ENCODE measurements at places on chromosomes 4 and X. TPM values are rescaled to one million over a fixed set of nuclear protein-coding genes. Genes with fewer than 3 reads are reported as not detected.

The CDKL2 gene
- total RNA-seq: 11.3 TPM

The MEPE gene
- not detected for total RNA-seq

The CYSLTR1 gene
- total RNA-seq: 0.16 TPM

The DCAF12L2 gene
- total RNA-seq: 37.6 TPM

The MAGEA2B gene
- 8.6 TPM for total RNA-seq

The NHS gene
- 25.7 TPM for total RNA-seq

The RHOXF2B gene
- total RNA-seq: 6.1 TPM

The HSD17B11 gene
- total RNA-seq: 24.2 TPM

The HTN1 gene
- total RNA-seq: not detected

The EVC2 gene
- 10.0 TPM for total RNA-seq

The PNMA6F gene
- 0.79 TPM for total RNA-seq

The ADH1C gene
- total RNA-seq: 0.43 TPM

The TMSB15A gene
- 3.7 TPM for total RNA-seq

The CLDN22 gene
- not detected for total RNA-seq

The PRR32 gene
- not detected for total RNA-seq

The PABPC4L gene
- total RNA-seq: 0.87 TPM

The SPON2 gene
- total RNA-seq: 5.6 TPM

The CXCL3 gene
- not detected for total RNA-seq

The FGB gene
- 0.93 TPM for total RNA-seq

The AREG gene
- 13.0 TPM for total RNA-seq

The FAM9A gene
- total RNA-seq: 2.8 TPM

The C4orf36 gene
- 5.9 TPM for total RNA-seq

The FAM9C gene
- 9.5 TPM for total RNA-seq

The OSTC gene
- 48.9 TPM for total RNA-seq

The CLTRN gene
- 1.6 TPM for total RNA-seq

The NAAA gene
- 15.2 TPM for total RNA-seq

The CNGA1 gene
- 0.47 TPM for total RNA-seq

The CT45A10 gene
- total RNA-seq: 17.7 TPM

The PDGFRA gene
- 86.1 TPM for total RNA-seq

The TENM3 gene
- total RNA-seq: 42.2 TPM
